Pulmonary artery endothelial cell (primary cell): ENCODE measurements at places on chromosomes 11 and 22. TPM values are rescaled to one million over a fixed set of nuclear protein-coding genes. Genes with fewer than 3 reads are reported as not detected.

DNA sequence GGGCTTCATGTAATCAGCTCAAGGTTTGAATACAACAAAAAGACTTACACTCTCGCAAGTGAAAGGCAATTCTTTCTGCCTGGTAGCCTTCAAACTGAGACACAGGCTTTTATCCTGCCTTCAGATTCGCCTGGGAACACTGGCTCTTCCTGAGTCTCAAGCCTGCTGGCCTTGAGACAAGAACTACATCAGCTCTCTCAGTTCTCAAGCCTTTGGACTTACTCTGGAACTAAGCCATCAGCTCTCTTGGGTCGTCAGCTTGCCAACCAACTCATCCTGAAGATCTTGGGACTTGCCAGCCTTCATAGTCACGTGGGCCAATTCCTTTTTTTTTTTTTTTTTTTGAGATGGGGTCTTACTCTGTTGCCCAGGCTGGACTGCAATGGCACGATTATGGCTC is 35.7 kb upstream of the LRRC10B start:
- no peak for DNase-seq

GRCh38 chr11:134331354-134332188 is at the start of gene GLB1L2:
TSS of gene GLB1L2 (plus strand) at chr11:134331988. CDS start at chr11:134332062, 74 bp downstream.
- no peak for DNase-seq

DNA sequence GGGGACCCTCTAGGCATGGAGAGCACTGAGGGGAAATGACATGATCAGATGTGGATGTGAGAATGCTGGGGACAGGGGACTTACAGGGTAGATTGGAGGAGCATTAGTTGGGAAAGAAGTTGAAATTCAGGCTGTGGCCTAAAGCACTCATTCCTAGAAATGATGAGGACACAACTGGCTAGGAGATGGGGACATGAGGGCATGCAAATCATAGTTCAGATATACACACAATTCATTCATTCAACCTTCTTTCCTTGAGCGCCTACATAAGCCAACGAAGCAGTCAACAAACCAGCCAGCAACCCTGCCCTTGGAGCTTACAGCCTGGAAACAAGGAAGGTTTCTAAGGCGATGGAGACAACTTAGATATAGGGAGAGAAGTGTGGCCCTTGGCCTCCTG is 14.2 kb downstream of the CSF2RB start:
- no peak for DNase-seq

DNA sequence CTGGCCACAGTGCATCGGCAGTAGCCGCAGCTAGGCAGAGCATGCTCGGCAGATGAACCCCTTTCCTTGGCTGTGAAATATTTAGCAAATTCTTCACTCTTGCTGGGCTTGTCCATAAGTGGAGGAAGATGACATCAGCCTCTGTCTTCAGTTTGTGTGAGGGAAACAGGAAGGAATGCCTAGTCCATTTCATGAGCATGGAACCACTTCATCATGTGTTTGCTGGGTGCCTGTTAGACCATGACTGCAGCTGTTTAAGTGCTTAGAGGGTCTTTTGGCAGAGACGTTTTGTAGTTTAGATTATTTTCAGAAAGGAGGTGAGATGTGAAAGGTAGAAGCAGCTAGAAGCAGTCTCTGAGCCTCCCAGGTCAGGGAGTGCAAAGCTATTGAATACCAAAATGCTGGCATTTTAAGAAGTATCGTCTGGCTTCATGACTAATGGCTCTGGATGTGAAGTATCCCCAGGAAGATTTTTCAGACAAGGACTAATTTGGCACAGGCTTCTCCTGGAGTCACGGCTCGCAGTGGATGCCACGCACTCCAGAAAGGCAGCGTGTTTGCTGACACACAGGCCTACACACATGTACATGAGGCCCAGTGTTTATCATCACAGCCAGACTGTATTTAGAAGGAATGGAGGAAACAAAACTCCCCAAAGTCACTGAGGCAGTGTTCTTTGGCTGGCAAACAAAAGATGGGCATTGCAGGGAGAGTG is 43.1 kb upstream of the GRAMD1B start:
- no peak for DNase-seq

- DNase-seq: no peak
Measured at GRCh38 chr22:36194385-36194784, 7.2 kb downstream of the APOL4 start.

Gene BARX2
- not detected in 2 replicates for total RNA-seq

Gene OR8G5
- total RNA-seq: not detected in 2 replicates

Gene ZBTB16
- 17.3 and 41.7 TPM in 2 replicates for total RNA-seq

Gene PHETA2
- total RNA-seq: 17.5 and 25.4 TPM in 2 replicates
